ENCODE measurements at places on chromosomes 7 and 10.

DNA sequence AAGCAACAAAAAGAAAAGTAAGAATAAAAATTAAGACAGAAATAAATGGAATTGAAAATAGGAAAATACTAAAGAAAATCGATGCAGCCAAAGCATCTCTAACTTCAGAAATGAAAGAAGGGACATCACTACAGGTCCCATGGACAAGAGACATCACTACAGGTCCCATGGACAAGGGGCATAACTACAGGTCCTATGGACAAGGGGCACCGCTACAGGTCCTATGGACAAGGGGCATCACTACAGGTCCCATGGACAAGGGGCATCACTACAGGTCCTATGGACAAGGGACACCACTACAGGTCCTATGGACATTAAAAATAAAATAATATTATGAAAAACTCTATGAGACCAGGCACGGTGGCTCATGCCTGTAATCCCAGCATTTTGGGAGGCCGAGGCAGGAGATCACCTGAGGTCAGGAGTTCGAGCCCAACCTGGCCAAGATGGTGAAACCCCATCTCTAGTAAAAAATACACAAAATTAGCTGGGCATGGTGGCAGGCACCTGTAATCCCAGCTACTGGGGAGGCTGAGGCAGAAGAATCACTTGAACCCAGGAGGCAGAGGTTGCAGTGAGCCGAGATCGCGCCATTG lies 101.0 kb upstream of the DNAAF5 start:
- no peak for DNase-seq

GRCh38 chr10:132372516-132373095 lies 24.4 kb upstream of the PWWP2B start:
- DNase-seq = no peak

GRCh38 chr7:90250601-90251303 lies 5.8 kb downstream of the CFAP69 start:
- DNase-seq = no peak

DNA sequence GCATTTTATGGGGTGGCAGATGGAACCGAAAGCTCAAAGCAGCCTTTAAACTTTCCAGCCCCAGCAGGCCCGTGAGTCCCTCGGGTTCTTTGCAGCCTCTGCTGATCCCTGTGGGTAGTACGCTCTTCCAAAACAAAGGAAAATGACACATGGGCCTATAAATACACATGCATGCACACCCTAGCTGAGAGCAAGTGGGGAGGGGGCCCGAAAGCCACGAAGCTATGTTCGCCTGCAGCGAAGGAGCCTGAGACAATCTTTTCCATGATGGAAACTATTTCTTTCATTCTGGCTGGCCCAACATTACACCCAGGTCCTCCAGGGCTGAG lies 32.2 kb downstream of the CALML5 start:
- no peak for DNase-seq

DNA sequence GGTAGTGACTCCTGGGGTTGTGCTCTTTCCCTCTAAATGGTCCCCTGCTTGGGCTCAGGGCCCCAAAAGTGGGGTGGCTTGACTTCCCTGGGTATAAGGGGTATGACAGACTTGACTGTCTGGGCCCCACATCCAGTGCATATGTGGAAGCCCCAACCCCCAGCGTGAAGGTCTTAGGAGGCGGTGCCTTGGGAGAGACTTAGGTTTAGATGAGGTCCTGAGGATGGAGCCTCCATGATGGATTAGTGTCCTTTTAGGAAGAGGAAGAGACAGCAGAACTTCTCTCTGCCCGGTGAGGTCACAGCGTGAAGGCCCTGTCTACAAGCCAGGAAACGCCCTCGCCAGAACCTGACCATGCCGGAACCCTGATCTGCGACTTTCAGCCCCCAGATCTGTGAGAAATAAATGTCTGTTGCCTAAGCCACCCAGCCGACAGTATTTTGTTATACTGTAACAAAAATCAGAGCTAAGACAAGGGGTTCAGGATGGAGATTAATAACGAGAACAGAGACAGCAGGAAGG lies 23.8 kb downstream of the PODXL start:
- DNase-seq = no peak

DNA sequence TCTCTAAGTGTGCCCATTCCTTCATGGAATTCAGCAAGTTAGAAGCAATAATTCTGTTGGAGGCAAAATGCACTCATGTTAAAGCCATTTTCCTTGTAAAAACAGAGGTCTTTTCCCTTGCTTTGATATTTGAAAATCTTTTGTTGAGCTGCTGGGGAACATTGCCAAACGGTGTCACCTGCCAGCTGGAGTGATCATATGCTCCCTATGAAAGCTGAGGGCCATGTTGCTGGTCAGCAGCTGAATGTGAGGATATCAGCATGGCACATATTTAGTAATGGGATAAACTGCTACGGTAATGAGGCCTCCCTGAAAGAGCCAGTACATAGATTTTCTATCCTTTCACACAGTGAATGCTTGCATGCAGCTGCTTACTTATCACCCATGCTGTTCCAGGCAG lies 224.3 kb downstream of the THSD7A start:
- peak; percentile 78 for DNase-seq

GRCh38 chr7:15043931-15044330 lies 141.4 kb upstream of the DGKB start:
- no peak for DNase-seq

DNA sequence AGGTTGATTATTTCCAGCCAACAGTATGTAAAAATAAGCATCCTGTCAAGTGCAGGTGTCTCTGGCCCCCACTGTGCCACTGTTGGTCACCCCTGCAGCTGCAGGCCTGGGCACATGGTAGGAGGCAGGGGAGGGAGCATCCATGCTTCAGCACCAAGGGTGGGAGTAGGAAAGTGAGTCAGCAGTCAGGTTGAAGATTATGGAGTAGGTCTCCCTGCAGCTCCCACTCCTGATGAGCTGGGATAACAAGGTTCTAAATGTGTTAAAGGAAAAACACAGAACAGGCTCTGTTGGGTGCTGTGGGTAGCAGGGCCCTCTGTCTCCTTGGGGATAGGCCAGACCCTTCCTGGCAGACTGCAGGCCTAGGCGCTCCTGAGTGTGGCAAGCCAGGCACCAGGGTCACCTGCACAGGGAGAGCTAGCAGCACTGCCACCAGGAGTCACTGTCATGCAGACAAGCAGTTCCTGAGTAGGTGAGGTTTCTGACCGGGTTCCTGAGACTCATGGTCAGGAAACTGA lies 59.3 kb downstream of the NUDCD3 start:
- peak; percentile 65 for DNase-seq

GRCh38 chr7:38185395-38186307 lies 7.6 kb downstream of the STARD3NL start:
- DNase-seq = no peak

DNA sequence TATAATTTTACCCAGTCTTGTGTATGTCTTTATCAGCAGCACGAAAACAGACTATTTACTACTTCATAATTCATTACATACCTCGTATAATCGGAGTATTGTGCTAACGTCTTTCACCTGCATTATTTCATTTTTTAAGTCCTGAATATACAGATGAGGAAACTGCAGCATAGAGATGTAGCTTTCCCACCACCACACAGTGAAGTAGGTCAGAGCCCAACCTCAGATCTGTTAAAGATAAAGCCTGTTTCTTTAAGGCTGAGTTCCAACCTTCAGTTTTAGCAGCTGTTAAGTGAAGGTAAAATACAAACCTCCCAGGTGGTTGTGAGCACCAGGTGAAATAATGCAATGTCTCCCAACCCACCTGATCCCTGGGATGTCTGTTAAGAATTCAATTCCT lies 2.0 kb upstream of the ADAM12 start:
- DNase-seq = no peak

- DNase-seq = no peak
Observed at GRCh38 chr10:3239066-3239919, 66.7 kb upstream of the PITRM1 start.

DNA sequence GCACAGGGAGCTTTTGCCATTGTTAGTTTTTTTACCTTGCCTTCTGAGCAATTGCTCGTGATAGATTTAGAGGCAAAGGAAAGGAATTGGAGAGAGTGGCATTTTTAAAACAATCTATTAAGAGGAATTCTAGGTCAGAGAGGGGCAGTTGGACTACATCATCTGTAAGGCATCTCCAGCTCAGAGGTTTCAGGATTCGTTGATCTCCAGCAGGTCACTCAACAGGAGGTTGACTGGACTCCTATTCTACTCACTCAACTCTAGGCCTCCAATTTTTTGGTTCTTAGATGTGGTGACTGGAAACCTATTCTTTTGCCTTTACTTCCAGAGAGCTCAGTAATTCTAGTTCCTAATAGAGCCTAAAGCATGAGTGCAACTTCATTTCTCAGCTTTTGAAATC lies 42.8 kb downstream of the TBXAS1 start:
- DNase-seq = no peak

GRCh38 chr7:136064627-136065237 lies 87.6 kb upstream of the MTPN start:
- DNase-seq = no peak

DNA sequence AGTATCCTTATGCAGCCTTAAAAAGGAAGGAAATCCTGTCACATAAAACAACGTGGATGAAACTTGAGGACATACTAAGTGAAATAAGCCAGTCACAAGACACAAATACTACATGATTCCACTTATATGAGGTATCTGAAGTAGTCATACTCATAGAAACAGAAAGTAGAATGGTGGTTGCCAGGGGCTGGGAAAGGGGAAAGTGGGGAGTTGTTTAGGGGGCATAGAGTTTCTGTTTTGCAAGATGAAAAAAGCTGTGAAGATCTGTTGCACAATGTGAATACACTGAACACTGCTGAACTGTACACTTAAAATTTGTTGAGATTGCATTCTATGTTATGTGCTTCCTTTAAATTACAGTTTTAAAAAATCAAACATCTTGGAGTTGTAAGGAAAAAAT lies 2.9 kb downstream of the NUP205 start:
- DNase-seq = no peak

GRCh38 chr10:23914641-23915040 lies 294.3 kb upstream of the KIAA1217 start:
- no peak for DNase-seq

DNA sequence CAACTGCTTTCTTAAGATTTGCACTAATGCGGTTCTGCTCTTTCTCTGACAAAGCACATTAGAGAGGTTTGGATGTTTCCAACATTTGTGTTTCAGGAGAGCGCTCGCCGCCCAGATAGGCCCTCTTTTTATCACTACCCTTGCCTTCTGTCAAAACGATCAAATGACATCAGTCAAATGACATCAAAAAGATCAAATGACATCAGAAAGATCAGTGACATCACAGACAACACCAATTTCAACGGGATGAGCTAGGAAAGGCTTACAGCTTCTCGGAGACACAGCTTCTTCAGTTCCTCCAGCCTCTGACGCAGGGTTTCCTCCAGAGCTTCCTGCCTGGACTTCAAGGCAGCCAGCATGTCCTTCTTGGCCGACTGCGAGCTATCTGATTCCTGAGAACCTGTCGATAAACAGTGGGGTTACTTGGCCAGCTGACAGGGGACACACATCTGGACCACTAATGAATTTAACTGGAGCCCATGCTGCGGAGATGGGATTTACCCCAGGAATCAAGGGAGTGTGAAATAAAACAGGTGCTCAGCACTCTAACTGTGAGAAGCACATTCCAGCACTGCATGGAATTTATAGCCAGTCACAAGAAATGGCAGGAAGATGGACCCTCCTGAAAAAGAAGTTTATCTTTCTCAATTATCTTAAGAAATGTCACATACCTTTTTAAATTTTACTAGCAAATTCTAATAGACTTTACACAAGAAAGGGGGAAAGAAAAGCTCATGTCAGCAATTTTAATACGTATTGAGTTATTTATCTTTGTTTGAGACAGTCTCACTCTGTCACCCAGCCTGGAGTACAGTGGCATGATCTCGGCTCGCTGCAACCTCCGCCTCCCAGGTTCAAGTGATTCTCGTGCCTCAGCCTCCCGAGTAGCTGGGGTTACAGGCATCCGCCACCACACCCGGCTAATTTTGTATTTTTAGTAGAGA lies 88.2 kb downstream of the PRPF18 start:
- DNase-seq = no peak

DNA sequence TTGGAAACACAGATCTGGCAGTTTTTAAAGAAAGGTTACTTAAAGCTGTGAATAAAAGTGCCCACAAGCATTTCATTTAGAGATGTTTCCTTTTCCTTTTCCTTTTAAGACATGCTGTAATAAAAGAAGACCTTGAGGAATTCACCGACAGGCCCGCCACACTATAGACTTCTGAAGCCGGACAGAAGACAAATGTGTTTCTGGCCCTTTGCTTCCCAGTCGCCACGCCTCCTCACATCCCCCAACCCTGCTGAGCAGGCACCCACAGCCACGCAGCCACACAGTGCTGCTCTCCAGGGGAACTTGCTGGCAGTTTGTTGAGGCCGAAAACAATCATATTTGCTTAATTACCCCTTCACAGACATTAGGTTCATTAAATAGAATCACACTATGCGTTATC lies 83.4 kb downstream of the SLC25A13 start:
- DNase-seq = peak; percentile 61

- no peak for DNase-seq
Observed at GRCh38 chr10:96153070-96153469, 23.0 kb downstream of the ZNF518A start.

- DNase-seq = no peak
Observed at GRCh38 chr10:84755311-84755710, 426.9 kb downstream of the CCSER2 start.

GRCh38 chr7:96224685-96225084 lies 97.2 kb downstream of the SLC25A13 start:
- DNase-seq = no peak

DNA sequence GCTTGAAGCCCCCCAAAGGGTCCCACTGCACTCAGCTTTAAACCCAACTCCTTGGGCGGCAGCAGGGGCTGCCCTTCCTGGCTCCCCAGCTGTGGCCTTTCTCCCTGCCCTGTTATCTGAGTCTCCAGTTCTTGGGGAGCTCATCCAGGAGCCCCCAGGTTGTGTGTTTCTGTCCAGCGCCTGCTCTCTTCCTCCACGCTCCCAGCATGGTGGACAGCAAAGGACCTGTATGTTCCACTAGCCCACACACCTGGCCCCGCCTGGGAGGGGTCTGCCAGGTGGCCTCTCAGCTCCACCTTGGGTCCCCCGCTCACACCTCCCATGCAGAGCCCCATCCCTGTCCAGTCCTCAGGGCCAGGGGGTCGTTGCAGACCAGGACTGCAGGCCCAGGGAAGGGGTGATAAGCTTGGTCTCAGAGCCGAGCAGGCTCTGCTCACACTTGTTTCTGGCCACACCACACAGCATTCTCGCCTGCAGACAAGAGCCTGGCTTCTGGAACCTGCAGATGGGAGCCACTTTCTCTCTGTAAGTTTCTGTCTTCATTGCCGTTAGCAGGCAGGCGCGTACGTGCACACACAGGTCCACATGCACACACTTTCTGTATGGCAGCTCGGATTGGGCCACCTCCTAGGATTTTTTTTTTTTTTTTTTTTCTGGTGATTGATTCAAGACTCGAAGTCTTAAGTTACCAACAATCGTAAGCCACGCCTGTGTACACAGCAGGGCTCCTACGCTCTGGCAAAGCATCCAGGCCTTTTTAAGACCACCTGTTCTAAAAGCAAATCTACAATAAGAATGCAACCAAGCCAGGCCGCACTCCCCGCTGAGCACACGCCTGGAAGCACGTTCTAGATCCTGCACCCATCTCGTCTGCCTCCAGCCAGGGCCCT lies 104.6 kb downstream of the CYTH3 start:
- DNase-seq = no peak

GRCh38 chr7:147412109-147412508 lies 1178.5 kb upstream of the C7orf33 start:
- DNase-seq = no peak

- DNase-seq = no peak
Observed at GRCh38 chr7:128831178-128831993, 1.2 kb downstream of the FLNC start.

Data from COR-L47 (cell line).